Astrocyte (in vitro differentiated cells and primary cell): ENCODE measurements at places on chromosomes 6 and 20. TPM values are rescaled to one million over a fixed set of nuclear protein-coding genes. Genes with fewer than 3 reads are reported as not detected.

The OPN5 gene
- not detected in 2 replicates for total RNA-seq

The PNPLA1 gene
- total RNA-seq = not detected in 2 replicates

The RAB32 gene
- total RNA-seq = 75.7 and 77.4 TPM in 2 replicates

The CYP39A1 gene
- 0.72 and 0.84 TPM in 2 replicates for total RNA-seq

The SYCP2 gene
- 0.27 and 0.72 TPM in 2 replicates for total RNA-seq

The COL21A1 gene
- 0.53 and 0.57 TPM in 2 replicates for total RNA-seq

The TUBB2B gene
- 124 and 144 TPM in 2 replicates for total RNA-seq

DNA sequence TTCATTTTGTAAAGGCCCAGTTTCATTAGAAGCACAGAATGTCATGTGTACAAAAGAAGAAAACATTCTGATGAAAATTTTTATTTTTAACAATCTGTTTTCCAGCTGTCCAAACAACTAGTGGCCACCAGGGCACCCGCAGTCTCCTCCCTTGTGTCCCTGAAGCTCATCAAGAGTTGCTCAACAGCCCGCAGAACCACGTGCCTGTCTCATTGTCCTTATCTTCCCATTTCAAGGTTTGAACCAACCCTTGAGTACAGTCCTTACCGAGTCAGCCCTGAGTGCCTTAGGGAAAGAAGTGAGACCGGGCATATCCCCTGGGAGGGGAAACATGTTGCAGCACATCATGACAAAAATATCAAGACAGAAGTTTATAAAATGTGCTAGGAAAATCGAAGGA lies 15.9 kb upstream of the ZNF133 start:
- no peak for DNase-seq

GRCh38 chr6:69789578-69789977 lies 7.2 kb downstream of the LMBRD1 start:
- no peak for DNase-seq

GRCh38 chr6:36235309-36235708 lies 34.6 kb upstream of the PNPLA1 start:
- no peak for DNase-seq

GRCh38 chr20:59818911-59819310 lies 114.5 kb downstream of the SYCP2 start:
- no peak for DNase-seq

DNA sequence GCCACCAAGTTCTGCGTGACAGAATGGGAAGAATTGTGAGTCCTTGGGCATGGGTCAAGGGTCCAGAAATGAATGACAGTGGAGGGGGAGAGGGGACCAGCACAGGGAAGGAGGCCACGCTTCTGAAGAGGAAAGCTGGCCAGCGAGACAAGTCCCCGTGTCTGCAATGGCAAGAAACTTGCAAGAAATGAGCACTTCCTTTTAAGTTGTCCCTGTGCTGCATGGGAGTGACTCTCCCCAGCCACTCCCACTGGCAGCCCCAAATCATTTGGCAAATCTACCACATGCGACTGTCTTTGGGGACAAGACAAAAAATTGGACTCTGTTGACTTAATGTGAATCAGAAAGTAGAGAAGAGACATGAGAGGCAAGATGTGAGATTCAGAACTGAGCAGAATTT lies 242.2 kb upstream of the RREB1 start:
- DNase-seq = no peak

GRCh38 chr6:108497883-108498282 lies 62.8 kb upstream of the FOXO3 start:
- no peak for DNase-seq

DNA sequence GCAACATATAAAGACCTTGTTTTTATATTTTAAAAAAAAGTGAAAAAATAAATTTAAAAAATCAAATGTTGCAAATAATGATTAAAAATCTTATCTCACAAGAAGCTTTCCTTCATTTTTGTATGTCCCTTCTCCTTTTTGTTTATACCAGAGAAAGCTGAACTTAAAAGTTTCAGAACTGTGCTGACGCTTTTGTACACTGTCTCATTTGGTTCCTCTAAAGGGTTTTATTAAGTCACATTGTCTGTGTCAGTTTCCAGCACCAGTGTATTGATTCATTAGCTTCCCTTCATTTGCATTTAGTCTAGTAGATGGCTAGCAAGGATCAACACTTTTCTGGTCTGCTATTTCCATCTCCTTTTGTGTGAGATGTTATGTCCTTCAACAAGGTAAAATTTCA lies 6.7 kb downstream of the PCED1A start:
- no peak for DNase-seq

GRCh38 chr20:51376111-51376510 lies 166.4 kb downstream of the NFATC2 start:
- DNase-seq = no peak
